ENCODE measurements at places on chromosomes 11 and 22. TPM values are rescaled to one million over a fixed set of nuclear protein-coding genes. Genes with fewer than 3 reads are reported as not detected.

DNA sequence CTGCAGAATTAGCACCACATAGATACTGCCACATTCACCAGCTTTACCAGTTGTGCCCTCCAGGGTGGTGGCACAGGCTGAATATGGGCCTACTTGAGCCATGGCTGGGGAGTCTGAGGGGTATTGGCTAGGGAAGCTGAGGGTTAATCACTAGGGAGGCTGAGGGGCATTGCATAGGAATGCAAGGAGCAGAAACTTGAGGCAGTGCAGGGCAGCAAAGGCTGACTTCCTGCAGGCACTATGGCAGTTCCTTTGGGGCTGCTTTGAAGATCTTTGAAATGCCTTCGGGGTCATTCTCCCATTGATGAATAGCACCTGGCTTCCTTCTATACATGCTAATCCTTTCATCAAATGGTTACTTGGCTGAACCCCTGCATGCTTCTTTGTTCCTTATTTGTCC is 171.5 kb downstream of the RCN1 start:
- no peak for DNase-seq

DNA sequence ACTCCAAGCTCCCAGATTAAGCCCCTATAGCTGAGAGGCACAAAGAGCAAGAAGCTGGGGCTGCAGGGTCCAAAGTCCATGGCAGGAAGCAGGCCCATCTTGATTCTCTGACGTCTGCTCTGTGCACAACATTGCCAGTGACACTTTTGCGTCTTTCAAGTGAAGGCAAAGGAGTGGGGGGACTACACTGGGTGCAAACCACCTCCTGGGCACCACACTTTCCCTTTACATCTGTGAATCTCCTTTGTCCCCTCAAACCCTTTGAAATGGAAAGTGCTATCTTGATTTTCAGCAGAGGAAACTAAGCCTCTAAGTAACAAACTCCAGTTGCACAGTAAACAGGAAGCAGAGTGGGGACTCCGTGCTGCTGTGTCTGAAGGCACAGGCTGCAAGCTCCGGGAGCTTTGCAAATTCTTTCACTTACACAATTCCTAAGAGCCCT is 428.0 kb downstream of the LARGE1 start:
- DNase-seq: peak; percentile 19

DNA sequence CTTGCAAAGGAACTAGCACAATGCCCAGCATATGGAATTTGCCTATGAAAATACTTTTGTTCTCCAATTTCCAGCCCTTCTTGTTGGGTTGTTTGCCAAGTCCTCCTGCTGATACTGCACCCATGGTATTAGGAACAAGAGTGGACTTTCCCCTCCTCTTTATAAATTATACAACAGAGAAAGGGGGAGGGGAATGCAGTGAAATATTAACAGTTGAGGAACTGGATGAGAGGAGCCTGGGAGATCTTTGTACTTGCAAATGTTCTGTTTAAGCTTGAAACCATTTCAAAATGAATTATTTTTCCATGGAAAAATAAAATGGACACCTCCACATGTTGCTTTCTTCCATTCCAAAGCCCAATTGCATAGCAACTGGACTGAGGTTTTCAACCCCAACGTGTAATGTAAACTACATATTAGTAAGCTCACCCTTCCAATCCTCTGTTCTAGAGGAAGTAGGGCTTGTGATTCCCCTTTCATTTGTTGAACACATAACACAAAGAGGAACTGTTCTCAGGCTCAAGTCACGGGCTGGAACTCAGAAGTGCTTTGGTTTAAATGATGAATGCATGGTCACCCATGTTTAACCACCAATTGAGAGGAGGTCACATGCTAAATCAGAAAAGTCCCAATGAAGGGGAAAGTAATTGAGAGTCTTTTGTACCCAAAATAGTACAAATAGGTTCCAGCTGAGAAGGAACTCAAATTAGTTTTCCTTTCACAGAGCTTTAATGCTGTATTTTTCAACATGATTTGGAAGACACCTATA is 66.2 kb upstream of the ZC3H12C start:
- peak; percentile 11 for DNase-seq

DNA sequence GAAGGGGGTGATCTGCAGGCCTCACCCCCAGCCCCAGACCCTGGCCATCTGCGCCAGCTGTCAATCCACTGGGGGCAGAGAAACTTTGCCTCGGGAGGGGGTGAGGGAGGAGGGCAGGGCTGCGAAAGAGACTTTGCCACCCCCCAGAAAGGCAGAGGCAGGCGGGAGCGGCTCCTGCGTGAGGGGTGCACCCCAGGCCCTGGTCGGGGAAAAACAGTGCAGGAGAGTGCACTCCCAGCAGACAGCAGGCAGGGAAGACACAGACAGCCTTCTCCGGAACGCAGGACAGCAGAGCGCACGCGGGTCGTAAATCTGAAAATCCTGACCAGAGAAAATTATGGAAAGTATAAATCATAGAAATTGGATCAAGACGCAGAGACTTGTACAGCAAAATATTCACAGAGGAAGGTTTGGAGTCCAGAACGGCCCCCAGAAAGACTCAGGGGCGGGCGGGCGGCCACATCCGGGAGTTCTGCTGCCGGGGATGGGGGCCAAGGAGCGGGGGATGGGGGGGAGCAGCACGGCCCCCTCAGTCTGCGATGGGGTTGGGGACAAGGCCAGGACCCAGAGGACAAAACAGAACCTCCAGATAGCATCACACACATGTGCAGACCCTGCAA is 8.0 kb upstream of the MRPL23 start:
- DNase-seq: no peak

DNA sequence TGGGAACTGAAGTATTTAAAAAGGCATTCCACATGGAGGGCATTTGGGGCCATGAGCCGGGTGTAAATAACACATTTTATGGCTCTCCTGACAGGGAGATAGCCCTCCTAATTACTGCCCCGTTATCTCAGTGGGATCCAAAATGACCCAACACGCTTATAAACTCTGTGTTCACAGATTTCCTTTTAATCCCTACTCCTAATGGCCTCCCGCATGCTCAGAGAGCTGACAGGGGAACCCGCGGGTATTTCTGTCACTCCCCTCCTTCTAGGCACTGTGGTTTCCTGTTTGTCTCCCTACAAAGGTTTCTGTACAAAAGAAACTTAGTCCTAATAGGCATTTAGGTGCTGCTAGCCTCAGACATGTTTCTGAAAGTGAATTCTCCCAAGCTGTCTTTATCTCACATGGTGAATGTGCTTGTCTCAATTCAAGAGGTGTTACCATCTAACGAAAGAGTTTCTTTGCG is 202.8 kb upstream of the SEZ6L start:
- DNase-seq: no peak

GRCh38 chr22:37483050-37483449 is 3.1 kb downstream of the MFNG start:
- no peak for DNase-seq

- no peak for DNase-seq
Observed at GRCh38 chr22:35561796-35562526, 21.3 kb downstream of the RASD2 start.

DNA sequence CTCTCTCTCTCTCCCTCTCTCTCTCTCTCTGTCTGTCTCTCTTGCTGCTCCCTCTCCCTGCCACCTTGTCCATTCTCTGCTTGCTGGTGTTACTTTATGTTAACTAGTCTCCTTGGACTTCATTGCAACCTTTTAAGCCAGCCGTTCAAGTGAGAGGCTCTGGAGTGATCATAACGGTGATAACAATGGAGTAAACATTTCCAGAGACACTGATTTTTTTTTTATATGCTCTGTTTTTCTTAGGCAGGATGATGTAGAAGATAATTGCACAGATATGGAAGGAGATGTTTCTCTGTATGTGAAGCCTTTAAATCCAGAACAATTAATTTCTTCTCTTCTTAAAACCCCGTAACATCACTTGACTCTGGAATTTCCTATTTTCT is 287.7 kb downstream of the TMEM135 start:
- no peak for DNase-seq

DNA sequence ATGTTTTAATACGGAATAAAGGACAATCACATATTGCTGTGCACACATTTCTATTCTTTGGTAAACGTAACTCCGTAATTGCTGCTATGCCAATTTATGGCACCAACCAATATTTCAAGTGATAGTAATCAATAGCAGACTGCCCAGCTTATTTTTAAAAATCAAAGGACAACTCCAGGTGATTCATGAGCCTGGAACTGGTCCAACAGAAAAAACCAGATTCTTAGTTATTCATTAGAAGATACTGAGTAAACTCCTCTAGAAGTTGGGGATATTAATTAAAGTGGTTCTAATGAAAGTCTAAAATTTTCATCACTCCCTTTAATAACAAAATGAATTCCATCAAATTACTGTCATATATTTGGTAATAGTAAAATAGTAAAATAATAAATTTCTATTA is 9.4 kb upstream of the OR52H1 start:
- no peak for DNase-seq

- DNase-seq: peak; percentile 19
Observed at GRCh38 chr11:57214494-57214893, 22.6 kb downstream of the APLNR start.

GRCh38 chr22:44018594-44018993 is 5.5 kb upstream of the PARVB start:
- no peak for DNase-seq

The CEND1 gene
- polyA plus RNA-seq: 0.27 TPM

DNA sequence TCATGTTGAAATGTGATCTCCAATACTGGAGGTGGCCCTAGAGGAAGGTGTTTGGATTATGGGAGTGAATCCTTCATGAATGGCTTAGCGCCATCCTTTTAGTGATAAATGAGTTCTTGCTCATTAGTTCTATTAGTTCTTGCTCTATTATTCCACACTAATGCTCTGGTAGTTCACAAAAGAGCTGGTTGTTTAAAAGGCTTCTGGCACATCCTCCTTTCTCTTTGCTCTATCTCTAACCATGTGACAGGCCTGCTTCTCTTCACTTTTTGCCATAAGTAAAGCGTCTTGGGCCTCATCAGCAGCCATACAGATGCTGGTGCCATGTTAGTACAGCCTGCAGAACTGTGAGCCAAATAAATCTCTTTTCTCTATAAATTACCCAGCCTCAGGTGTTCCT is 469.9 kb downstream of the GUCY1A2 start:
- DNase-seq: no peak

DNA sequence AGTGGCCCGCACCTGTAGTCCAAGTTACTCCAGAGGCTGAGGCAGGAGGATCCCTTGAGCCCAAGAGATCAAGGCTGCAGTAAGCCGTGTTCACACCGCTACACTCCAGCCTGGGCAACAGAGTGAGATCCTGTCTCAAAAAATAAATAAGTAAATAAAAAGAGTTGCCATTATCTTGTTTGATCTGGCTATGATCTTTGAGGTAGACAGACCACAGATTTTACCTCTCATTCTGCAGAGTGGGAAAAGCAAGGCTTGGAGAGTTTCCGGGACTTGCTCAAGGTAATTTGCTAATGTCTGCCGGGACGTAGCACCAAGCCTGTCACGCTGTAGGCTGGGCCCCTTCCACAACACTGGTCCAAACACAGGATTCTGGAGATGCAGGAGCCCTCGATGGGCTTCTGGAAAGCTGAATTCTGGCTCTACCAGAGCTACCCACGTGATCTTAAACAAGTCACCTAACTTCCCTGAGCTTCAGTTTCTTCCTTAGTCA is 6.8 kb downstream of the GRAP2 start:
- DNase-seq: no peak

- no peak for DNase-seq
Observed at GRCh38 chr11:129436573-129436972, 60.9 kb downstream of the BARX2 start.

DNA sequence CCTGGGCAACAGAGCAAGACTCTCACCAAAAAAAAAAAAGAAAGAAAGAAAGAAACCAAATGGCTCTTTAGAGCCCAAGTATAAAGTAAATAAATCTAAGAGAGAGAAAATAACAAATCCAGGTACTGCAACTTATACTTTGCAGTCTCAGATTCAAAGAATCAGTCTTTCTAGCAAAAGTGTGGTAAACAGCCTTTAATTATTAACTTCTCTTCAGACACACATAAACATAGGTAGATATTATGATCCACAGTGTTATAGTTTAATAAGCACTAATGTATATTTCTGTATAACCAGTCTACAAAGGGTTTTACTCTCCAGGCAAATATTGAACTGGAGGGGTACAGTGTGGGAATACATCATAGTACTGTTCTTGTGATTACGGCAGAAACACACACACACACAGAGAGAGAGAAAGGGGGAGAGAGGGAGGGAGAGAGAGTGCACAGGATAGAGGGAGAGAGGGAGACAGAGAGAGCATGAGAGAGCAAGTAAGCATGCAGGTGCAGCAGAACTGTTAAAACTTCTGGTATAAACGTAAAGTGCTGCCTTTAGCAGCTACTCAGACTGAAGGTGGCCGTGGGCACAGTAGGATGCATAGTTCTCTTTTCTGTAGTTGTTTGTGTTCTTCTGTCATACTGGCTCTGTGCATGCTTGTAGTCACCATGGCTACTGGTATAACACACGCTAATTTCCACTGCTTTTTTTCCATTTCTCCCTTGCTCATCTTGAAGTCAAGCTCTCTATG is 32.3 kb downstream of the MTMR2 start:
- no peak for DNase-seq

DNA sequence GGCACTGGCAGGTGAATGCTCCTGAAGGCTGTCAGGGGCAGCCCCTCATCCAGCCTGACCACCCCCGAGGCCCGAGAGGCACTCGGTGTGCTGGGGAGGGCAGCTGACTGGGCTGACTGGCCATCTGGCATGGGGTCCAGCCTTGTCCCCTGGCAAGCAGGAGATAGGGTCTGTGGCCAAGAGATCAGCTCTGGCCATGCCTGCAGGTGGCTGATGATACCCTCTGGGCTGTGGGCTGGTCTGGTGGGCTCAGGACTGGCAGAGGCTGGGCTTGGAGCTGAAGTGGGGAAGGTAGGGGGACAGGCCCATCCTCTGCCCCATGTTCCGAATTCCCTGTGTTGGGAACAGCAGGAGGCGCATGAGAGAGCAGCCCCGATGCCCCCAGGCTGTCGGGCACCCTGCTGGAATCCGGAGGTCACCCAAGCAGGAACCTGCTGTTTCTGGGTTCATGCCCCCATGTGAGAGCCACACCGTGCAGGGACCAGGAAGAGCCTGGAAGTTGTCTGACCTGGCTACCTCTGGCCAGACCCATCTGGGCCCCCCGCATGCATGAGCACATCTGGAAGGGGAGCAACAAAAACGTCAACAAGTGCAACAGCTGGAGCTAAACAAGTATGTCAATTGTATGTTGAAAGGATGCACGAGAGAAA is 527.0 kb downstream of the TBC1D22A start:
- DNase-seq: no peak

The PARVA gene
- polyA plus RNA-seq: 100 TPM

GRCh38 chr11:17915500-17916143 is 97.2 kb downstream of the SERGEF start:
- no peak for DNase-seq

DNA sequence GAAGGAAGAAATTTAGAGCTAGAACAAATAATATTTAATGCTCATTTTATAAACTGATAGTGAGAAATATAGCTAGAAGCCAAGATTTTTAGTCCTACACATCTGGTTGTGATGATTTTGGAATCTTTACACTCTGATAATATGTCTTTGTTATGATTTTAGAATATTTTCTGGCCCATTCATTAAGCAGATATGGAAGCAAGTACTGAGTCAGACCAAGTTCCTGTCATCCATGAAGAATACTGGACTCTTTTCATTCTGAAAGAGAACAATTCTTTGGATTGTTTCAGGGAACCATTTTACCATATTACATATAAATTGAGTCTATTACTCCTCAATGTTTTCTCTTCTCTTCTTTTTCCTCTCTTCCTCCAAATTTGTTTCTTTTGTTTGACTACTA is 227.4 kb downstream of the TMEM135 start:
- no peak for DNase-seq

- DNase-seq: no peak
Observed at GRCh38 chr22:27835446-27835845, 33.9 kb upstream of the MN1 start.

The KCNE3 gene
- polyA plus RNA-seq: 26.1 TPM

- no peak for DNase-seq
Observed at GRCh38 chr22:28139961-28140360, 220.9 kb upstream of the PITPNB start.

GRCh38 chr11:61019832-61020405 is 48.4 kb downstream of the CD6 start:
- DNase-seq: no peak

All from left kidney (tissue), 8 donors.